ENCODE measurements at places on chromosomes 6 and 20. TPM values are rescaled to one million over a fixed set of nuclear protein-coding genes. Genes with fewer than 3 reads are reported as not detected.

Gene ECT2L
- not detected for polyA plus RNA-seq

DNA sequence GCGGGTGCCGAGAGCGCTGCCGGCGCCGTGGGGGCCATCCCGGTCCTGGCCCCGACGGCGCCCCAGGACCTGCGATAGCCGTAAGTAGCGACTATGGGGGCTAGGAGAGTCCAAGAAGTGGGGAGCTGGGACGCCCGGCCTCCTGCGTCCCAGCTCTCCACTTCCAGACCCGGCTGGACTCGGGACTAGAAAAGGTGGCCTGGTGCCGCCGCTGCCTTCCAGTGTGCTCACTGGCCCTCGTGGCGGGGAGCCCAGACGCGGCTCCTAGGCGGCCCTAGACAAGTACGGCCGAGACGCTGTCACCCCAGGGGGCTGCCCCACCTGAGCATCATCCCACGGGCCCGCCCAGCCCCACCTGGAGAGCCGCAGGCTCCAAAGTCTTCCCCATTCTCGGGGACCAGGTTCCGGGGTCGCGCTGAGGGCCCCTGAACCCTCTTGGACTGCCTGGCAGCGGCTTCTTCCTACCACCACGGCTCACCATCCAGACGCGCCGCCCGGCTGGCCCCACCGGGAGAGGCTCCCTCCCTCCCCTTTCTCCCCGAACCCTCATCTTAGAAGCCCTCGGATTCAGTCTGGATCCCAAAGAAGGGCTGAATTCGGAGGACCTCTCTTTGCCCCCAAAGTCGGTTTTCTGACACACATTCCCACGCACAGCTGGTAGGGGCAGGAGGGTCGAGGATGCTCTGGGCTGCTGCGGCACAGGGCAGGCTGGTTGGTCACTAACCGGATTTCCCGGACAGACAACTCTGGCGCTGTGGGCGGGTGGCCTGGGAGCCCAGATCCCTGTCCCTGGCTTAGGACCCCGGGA lies 870 bp upstream of the MDFI start:
- H3K36me3 ChIP-seq = no peaks in the 10 kb centered on the region
- H3K27me3 ChIP-seq = peaks cover 48% of the 10 kb centered on the region
- H3K4me1 ChIP-seq = peaks cover 25% of the 10 kb centered on the region
- DNase-seq = no peak
- peak overlapping the region; percentile 53 for H3K4me3 ChIP-seq
- H3K27ac ChIP-seq = no peak overlapping the region

- DNase-seq = no peak
- H3K4me3 ChIP-seq = no peak overlapping the region
- peaks cover 8% of the 10 kb centered on the region for H3K4me1 ChIP-seq
- no peaks in the 10 kb centered on the region for H3K36me3 ChIP-seq
- H3K27me3 ChIP-seq = no peaks in the 10 kb centered on the region
Observed at GRCh38 chr20:41300383-41300782, 17.1 kb downstream of the ZHX3 start.

Gene PNLDC1
- polyA plus RNA-seq = not detected

Gene SPATA2
- polyA plus RNA-seq = 10.8 TPM

DNA sequence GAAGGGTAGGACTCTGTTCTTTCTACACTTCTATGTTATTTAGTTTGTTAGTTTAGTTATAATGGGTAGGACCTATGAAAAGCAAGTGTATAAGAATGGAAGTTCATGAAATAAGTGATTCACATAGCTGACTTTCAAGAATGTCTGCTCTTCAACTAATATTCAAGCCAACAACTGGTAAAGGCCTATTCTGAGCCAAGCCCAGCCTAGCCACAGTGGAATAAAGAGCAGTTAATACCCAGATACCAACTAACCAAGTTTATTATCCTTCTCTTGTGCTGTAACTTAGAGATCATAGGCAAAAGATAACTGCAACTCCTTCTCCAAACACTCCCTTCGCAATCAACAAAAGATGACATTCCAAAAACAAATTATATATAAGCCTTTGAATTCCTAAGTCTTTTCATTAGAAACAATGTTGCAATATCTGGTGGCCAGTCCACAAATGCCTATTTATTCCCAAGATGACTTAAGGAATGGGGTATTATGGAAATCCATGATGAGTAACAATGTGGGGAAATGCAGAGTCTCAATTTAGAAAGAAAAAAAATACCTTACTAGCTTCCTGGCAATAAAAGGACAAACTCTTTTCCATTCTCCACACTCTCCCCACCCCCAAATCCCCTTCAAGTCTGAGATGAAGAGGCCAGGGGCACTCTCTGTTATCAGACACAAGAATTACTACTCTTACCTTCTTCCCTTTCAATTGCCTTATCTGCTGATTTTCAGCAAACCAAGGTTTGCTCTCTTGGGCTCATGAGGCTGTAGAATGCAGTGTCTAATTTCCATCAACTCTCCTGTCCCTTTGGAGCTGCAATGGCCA lies 27.4 kb downstream of the BTBD9 start:
- no peak for DNase-seq
- no peaks in the 10 kb centered on the region for H3K36me3 ChIP-seq
- no peaks in the 10 kb centered on the region for H3K27me3 ChIP-seq

DNA sequence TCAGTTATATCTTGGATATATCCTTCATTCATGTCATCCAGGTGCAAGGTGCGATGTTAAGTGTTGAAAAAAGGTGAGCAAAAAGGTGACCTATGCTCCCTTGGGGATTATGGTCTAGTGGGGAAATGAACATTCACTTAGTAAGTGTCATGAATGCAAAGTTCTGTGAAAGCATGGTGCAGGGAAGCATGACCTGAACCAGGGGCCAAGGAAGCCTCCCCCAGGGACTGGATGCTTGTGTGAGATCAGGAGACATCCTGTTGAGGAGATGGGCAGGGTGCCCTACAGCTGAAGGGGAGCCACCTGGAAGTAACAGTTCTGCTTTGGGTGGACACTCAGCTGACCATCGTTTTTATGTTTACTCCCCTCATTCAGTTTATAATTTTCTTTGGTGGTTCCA lies 179.5 kb downstream of the SYNDIG1 start:
- H3K4me1 ChIP-seq = no peaks in the 10 kb centered on the region
- H3K36me3 ChIP-seq = no peaks in the 10 kb centered on the region
- no peaks in the 10 kb centered on the region for H3K27me3 ChIP-seq
- no peak overlapping the region for H3K27ac ChIP-seq

GRCh38 chr20:51142448-51142847 lies 119.5 kb upstream of the KCNG1 start:
- H3K27me3 ChIP-seq = no peaks in the 10 kb centered on the region
- no peak overlapping the region for H3K27ac ChIP-seq
- H3K4me1 ChIP-seq = no peaks in the 10 kb centered on the region
- no peaks in the 10 kb centered on the region for H3K36me3 ChIP-seq
- no peak for DNase-seq
- H3K4me3 ChIP-seq = no peak overlapping the region

Gene PDE10A
- polyA plus RNA-seq = 1.5 TPM

DNA sequence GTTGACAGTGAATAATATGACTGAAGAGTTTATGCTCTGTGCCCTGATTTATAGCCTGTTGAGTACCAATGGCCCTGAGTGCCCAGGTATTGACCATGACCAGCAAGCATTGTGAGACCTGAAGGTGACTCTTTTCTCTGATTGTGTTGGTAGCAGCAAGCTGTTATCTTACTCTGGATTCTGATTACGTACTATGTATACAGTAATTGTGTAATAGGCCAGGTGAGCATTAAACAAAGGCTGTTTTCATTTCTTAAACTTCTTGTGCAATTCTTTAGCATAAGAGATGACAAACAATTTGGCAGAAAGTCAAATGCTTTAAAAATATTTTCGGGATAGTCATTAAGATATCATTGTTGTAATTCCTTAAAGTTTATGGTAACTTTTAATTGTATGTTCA lies 111.7 kb upstream of the PTPRK start:
- no peak overlapping the region for H3K27ac ChIP-seq
- H3K4me3 ChIP-seq = no peak overlapping the region
- no peaks in the 10 kb centered on the region for H3K36me3 ChIP-seq
- H3K27me3 ChIP-seq = no peaks in the 10 kb centered on the region
- H3K4me1 ChIP-seq = no peaks in the 10 kb centered on the region

Gene RHAG
- polyA plus RNA-seq = not detected

GRCh38 chr20:47267621-47268020 lies 88.9 kb downstream of the ZMYND8 start:
- H3K27ac ChIP-seq = no peak overlapping the region
- no peak overlapping the region for H3K4me3 ChIP-seq
- peaks cover 24% of the 10 kb centered on the region for H3K4me1 ChIP-seq
- no peaks in the 10 kb centered on the region for H3K36me3 ChIP-seq
- no peaks in the 10 kb centered on the region for H3K27me3 ChIP-seq
- DNase-seq = no peak

Gene SRPK1
- 17.4 TPM for polyA plus RNA-seq

DNA sequence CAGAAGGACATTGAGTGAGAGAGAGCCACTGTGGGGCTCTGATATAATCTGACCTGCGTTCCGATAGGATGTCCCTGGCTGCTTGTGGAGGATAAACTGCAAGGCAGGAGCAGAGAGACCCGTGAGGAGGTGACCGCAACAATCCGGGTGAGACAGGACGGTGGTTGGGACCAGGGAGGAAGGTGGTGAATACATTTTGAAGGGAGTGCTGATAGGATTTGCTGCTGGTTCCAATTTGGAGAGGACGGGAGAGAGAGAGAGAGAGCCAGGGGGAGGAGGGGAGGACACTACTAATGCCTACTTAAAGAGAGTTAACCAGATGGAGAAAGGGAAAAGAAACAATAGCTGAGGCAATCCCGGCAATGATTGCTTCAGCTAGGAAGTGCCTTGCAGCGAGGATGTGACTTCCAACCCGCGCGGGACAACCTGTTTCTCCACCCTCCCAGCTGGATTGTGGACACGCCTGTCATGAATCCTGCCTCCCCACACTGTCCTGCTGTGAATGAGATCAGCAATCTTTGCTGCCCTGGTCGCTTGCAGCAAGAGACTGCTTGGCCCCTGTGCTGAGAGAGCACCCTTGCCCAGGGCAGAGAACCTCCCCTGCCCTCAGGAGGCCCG lies 199.0 kb upstream of the KCNG1 start:
- H3K4me1 ChIP-seq = no peaks in the 10 kb centered on the region
- no peak for DNase-seq
- no peak overlapping the region for H3K27ac ChIP-seq
- peaks cover 23% of the 10 kb centered on the region for H3K27me3 ChIP-seq
- no peak overlapping the region for H3K4me3 ChIP-seq

DNA sequence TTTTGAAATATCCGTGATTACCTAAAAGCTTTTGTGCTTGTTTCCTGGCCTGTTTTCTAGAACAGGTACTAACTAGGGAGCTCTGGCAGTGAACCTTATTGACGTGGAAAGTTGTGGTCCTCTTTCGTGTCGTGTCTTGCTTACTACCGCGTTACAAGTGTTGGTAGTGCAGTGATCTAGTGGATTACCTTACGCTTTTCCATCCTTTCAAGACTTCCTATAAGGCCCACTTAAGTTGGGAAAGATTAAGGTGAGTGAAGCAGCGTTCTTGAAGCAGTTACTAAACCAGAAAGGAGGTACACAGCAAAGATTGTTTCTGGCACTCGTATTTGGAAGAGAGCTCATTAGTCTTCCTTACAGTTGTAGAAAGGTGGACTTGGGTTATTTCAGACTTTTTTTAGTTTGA lies 1.9 kb downstream of the PNRC1 start:
- DNase-seq = no peak
- H3K27ac ChIP-seq = peak overlapping the region; percentile 100
- H3K36me3 ChIP-seq = peaks cover 30% of the 10 kb centered on the region

GRCh38 chr6:81241126-81242041 lies 511.1 kb downstream of the TENT5A start:
- no peaks in the 10 kb centered on the region for H3K4me1 ChIP-seq
- no peak overlapping the region for H3K27ac ChIP-seq
- no peaks in the 10 kb centered on the region for H3K27me3 ChIP-seq
- H3K4me3 ChIP-seq = no peak overlapping the region

Data from sigmoid colon (tissue), 7 donors.